ENCODE measurements at places on chromosomes 1 and 21.

GRCh38 chr1:205810448-205811157 is 2.4 kb downstream of the SLC41A1 start:
- DNase-seq = no peak

DNA sequence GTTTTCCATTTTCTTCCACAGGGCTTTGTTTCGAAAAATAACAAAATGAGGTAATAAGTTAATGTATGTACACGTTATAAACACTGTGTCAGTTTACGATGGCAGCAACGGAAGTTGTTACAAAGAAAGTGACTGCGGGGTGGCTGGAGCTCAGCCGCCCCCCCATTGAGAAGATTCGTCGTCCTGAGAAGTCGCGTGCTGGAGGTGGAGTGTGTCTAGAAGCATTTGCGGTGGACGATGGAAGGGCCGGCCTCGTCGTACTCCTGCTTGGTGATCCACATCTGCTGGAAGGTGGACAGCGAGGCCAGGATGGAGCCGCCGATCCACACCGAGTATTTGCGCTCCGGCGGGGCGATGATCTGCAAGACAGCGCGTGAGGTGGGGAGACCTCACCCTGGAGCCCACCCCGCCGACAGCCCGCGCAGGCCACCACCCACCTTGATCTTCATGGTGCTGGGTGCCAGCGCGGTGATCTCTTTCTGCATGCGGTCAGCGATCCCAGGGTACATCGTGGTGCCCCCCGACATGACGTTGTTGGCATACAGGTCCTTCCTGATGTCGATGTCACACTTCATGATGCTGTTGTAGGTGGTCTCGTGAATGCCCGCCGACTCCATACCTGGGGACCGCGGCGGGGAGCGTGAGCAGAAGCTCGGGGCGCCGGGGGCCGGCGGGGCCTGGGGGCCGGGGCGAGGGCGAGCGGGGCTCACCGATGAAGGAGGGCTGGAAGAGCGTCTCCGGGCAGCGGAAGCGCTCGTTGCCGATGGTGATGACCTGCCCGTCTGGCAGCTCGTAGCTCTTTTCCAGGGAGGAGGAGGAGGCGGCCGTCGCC is 2.4 kb downstream of the ACTA1 start:
- DNase-seq = no peak

DNA sequence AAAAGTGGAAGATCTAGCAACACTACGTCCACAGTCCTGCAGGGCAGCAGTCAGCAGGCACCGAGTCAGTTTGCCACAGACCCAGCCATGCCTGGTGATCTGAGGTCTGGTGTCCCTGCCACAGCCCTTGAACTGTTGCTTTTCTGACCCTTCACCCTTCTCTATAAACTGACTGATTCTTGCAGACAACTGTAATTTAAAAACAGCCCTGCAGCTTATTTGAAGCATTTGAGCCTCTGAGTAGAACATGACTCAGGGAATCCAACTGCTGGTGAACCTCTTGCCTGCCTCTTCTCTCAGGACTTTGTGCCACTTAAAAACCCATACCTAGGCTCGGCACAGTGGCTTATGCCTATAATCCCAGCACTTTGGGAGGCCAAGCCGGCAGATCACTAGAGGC is 107.2 kb downstream of the EDEM3 start:
- no peak for DNase-seq

DNA sequence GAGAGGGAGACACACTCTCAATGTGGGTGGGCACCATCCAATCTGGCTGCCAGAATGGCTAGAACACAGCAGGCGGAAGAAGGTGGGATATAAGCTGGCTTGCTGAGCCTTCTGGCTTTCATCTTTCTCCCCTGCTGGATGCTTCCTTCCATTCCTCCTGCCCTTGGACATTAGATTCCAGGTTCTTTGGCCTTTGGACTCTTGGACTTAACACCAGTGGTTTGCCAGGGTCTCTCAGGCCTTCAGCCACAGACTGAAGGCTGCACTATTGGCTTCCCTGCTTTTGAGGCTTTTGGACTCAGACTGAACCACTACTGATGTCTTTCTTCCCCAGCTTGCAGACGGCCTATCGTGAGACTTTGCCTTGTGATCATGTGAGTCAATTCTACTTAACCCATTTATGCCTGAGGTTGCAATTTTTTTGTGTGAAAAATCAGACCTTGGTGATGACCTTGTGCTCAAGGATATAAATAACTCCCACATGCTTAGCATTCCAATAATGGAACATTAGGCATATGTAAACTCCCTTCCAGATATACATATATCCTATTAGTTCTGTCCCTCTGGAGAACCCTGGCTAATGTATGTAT is 56.7 kb upstream of the CD55 start:
- no peak for DNase-seq

GRCh38 chr1:119682141-119682540 is 29.6 kb upstream of the PHGDH start:
- DNase-seq = no peak

- DNase-seq = no peak
These were observed 613 bp upstream of the GPATCH4 start for GRCh38 chr1:156601892-156602291.

GRCh38 chr1:171743081-171743870 is 1.4 kb upstream of the VAMP4 start:
- DNase-seq = no peak

GRCh38 chr1:9069326-9070100 is at the start of gene SLC2A5:
Gene SLC2A5 (minus strand): TSS chr1:9069635. CDS start chr1:9069536, 99 bp downstream.
- DNase-seq = no peak

DNA sequence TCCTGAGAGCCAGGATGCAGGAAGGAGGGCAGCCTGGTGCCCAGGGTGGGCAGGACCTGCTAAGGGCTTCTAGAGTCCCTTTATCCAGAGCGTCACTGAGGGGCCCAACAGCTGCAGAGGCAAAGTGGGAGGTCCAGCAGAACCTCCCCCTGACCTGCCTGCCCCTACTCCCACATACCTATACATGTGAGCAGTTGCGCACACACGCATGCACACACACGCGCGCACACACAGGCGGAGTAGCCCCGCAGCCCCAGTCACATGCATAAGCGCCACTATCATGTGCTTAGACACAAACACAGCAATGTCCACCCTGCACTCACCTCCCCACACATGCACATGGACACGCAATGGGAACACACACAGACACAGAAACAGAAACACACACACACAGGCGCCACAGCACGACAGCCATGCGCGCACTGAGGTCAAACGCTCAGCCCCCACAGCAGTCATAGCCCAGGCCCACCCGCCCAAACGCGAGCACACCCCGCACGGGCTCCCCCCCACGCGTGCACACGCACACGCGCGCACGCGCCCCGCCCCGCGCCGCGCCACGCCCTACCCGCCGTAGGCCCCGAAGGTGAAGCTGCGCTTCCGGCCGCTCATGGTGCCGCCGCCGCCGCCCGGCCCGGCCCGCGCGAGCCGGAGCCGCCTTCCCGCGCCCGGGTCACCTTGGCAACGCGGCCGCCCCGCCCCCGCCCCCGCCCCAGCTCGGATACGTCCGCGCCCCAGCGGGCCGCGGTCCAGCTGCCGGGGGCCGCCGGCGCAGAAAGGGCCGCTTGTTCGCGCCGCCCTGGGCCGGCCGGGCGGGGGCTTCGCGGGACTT is 17.7 kb downstream of the RAP1GAP start:
- no peak for DNase-seq

DNA sequence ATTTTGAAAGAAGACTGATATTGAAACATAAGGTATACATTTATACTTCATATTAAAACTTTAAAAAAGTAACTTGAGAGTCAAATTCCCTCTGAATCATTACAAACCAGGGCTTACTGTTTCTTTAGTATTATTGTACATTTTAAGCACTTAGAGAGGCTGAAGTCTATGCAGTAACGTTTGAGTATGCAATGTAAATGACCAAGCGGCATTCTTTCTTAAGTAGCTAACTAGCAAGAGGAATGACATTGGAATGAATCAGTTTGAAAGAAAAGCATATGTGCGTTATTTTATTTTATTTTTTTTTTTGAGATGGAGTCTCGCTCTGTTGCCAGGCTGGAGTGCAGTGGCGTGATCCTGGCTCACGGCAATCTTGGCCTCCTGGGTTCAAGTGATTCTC is 24.3 kb downstream of the WNT2B start:
- no peak for DNase-seq

DNA sequence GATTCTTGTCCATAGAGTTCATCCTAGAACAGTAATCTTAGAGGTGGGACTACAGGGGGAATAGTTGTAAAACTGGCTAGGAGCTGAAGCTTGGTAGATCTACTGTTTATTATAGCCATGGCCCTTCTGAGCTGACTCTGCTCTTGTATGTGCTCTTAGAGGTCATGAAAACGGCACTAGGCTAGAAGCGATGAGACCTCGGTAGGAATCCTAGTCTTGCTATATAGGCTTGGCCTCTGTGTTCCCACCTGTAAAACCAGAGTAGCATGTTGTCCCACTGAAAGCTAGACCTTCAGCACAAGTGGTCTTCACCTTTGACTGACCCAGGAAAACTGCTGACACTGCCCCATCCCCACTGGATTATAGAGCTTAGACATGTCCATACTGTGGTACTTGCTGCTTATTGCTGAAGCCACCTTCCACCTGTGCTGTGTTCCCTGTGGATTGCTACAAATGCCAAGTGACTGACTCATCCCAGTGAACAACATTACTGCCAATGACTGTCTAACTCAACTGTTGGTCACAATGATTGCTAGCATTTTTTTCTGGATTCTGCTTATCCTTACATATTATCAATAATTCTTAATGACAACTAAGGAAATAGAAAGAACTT is 23.0 kb upstream of the PIGC start:
- no peak for DNase-seq
